ENCODE measurements at places on chromosomes 13 and 19.
A peak's percentile ranks its signal among the peaks of the same experiment; 100 is the strongest.

DNA sequence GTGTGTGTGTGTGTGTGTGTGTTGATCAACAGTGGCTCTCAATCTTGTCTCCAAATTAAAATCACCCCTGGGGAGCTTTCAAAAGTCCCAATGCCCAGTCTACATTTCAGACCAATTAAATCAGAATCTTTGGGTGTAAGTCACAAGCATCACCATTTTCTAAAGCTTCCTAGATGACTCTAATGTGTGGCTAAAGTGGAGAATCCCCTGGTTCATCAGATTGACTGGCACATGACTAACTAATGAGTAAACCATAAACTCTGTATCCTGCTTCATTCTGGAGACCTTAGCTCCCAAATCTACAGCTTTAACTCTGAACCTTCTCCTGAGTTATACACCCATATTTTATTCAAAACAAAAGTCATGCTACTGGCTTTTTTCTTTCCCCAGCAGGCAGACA, 131.3 kb downstream of the SUCLA2 start:
- no peak for DNase-seq

DNA sequence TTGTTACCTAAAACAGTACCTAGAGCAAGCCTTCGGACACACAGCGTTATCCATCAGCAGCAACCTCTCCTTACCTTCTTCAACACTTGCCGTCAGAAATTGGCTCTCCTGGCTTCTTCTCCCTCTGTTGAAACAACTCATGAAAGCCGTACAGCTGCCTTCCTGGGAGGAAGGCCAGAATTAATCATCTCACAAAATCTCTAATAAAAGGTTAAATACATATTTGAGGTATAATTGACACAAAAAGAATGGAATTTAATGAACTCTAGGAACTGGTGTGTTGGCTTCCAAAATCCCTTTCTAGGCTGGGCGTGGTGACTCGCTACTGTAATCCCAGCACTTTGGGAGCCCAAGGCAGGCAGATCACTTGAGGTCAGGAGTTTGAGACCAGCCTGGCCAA, 37.3 kb upstream of the GTF2F2 start:
- DNase-seq, result peak; percentile 75

- no peak for DNase-seq
Measured at GRCh38 chr13:71046360-71047079, 820.5 kb downstream of the DACH1 start.

DNA sequence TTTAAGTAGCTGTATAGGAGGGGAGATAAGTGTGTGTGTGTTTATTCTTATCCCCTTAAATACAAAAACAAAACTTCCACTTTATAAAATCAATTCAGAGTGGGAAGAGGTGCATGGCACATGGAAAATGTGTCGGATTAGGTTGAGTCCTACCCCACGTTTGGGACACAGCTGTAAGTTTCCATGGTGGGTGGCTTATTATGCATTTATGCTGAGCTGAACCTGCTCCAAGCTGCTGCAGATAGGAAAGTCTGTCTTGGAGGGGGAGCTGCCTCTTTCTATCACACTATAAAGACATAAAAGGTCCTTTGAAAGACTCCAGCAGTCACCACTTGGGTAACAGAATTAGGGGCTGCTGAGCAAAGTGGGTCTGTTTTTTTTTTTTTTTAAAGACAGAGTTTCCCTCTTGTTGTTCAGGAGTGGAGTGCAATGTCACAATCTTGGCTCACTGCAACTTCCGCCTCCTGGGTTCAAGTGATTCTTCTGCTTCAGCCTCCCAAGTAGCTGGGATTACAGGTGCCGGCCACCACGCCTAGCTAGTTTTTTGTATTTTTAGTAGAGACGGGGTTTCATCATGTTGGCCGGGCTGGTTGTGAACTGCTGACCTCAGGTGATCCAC, 15.2 kb downstream of the ACTN4 start:
- no peak for DNase-seq

- peak; percentile 64 for DNase-seq
Measured at GRCh38 chr13:99057310-99057975, 79.6 kb upstream of the DOCK9 start.

DNA sequence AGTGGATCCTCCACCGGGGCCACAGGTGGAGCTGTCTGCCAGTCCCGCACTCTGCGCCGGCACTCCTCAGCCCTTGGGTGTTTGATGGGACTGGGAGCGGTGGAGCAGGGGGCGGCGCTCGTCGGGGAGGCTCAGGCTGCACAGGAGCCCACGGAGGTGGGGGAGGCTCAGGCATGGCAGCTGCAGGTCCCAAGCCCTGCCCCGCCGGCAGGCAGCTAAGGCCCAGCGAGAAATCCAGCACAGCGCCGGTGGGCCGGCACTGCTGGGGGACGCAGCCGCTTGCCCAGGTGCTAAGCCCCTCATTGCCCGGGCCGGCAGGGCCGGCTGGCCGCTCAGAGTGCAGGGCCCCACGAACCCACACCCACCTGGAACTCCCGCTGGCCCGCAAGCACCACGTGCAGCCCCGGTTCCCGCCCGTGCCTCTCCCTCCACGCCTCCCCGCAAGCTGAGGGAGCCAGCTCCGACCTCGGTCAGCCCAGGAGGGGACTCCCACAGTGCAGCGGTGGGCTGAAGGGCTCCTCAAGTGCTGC, 286.4 kb downstream of the RBM26 start:
- no peak for DNase-seq

- no peak for DNase-seq
Measured at GRCh38 chr13:45595965-45596364, 19.6 kb downstream of the ERICH6B start.

- DNase-seq, result no peak
Measured at GRCh38 chr19:11457115-11457514, 21.7 kb downstream of the PRKCSH start.

DNA sequence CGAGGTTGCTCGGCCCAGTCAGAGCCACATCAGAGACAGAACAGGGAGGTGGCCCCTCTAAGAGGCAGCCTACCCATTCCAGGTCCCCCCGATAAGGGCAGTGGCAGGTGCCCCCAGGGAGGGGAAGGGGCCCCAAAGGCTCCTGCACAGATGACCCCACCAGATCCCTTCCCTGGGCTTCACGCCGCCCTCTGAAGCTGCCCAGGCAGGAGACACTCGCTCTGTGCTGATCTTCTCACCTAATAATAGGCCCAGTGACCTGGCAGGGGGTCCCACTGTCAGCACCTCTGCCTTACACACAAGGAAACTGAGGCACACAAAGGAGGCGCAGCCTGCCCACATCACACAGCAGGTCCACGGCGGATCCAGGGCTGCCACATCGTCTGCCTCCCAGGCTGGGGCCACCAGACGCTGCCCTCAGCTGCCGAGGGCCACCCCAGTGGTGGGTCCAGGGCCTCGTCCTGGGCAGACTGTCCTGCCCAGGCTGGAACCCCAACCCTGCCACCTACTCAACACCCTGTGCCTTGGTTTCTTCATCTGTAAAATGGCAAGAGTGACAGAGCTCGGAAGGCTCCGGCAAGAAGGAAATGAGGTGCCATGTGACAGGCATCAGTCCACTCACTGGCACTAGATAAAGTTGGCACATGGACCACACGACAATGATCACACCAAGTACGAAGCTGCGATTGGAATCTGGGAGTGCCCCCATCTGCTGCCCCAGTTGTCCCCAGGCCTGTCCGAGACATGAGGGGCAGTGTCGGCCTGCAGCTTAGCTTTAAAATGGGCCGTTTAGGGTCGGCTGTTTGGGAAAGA, 56.5 kb downstream of the KLF2 start:
- DNase-seq, result no peak

- peak; percentile 93 for DNase-seq
Measured at GRCh38 chr13:93226623-93227279, at the start of gene GPC6. TSS of gene GPC6 (plus strand) at chr13:93226807.
